ENCODE measurements at places on chromosomes 1 and 21.

GRCh38 chr1:22452481-22452957 lies 868 bp downstream of the ZBTB40 start:
- peak; percentile 7 for DNase-seq

- DNase-seq: no peak
Measured at GRCh38 chr1:204670152-204670927, 15.2 kb downstream of the LRRN2 start.

- no peak for DNase-seq
Measured at GRCh38 chr1:110643879-110644472, 30.8 kb downstream of the KCNA3 start.

DNA sequence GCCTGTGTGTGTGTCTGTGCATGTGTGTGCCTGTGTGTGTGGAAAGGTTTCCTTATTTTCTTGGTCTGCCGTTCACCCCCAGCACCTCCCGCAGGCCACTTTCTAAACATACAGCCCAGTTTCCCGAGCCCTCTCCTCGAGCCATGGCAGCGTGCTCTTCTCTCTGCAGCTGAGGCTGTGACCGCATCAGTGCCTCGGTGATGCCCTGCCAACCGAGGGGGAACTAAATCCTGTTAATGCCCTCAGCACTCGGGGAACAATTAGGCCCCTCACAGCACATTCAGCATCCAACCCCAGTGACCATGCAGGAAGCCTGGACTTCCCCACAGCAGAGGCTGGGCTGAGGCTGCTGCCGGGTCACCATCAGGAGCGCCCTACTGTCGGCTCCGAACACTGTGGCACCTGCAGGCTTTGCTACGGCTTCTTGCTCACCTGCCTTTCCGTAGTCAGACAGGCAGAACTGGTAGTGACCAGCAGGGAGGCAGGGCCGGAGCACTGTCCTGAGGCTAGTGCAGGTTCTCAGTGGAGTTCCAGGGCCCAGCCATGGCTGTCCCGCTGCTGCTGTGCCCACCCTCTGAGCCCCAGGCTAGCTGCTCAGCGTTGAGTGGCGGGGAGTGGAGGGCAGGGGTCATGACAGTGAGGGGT lies 8.1 kb downstream of the GPR137B start:
- DNase-seq: no peak

DNA sequence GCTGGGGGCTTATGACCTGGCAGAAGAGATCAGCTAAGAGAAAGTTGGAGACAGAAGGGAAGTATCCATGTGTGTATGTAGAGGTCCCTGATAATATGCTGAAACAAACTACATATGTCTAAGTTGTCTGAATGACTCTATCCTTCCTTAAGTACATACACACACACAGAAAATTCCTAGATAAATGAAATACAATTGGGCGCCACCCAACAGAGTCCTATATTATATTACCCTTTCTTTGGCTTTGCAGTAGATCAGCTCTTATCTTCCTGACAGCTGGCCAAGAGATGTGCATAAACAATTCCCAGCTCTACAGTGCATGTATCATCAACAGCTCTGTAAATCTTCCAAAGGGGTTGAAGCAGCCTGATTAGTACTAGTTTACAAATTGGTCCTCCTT lies 40.1 kb downstream of the SORT1 start:
- no peak for DNase-seq

- no peak for DNase-seq
Measured at GRCh38 chr21:28277324-28277723, 715.4 kb downstream of the LTN1 start.

- DNase-seq: no peak
Measured at GRCh38 chr1:244053831-244054230, 2.7 kb downstream of the ZBTB18 start.

DNA sequence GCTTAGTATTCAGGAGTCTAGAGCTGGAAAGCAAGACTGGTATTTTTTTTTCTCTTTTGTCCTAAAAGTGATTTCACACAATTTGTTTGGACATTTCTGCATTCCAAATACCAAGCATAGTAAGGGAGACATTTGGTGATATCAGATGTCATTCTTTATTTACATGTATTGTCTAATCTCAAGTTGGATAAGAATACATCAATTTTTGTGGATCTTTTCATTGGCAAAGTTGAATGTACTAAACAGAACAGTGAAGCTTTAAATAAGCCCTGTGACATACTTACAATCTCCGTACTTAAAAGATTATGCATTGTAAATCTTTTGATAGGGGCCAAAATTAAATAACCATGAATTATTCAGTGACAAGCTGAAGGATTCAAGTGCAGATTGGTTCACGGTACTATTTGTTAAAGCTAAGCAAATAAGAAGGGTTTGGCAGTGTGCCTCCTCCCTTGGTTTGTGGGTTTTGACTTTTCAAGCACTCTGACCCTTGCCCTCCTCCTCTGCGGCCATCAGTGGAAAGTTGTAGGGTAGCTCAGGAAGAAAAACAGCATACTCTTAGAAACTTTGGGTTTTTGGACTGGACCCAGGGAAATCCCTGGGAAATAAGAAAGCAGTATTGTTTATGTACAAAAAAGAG lies 663.7 kb downstream of the ADGRL2 start:
- no peak for DNase-seq

DNA sequence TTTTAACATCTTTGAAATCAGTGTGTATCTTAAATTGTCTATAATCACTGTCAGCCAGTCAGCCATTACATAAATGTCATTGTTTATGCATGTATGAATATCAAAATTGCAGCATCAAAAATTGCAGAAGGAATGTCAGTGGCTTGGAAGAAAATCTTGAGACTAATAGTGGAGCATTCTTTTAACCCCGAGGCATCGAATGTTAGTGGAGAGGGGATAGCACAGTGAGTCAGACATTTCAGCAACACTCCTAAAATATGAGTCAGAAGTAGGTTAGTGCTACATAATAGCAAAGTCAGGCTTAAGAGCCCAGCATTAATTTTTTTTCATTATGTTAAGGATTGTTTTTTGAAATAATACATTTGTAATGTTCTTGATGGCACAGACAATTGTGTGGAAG lies 45.5 kb downstream of the SNRPE start:
- no peak for DNase-seq

- DNase-seq: no peak
Measured at GRCh38 chr1:62229932-62230331, 35.3 kb downstream of the L1TD1 start.

DNA sequence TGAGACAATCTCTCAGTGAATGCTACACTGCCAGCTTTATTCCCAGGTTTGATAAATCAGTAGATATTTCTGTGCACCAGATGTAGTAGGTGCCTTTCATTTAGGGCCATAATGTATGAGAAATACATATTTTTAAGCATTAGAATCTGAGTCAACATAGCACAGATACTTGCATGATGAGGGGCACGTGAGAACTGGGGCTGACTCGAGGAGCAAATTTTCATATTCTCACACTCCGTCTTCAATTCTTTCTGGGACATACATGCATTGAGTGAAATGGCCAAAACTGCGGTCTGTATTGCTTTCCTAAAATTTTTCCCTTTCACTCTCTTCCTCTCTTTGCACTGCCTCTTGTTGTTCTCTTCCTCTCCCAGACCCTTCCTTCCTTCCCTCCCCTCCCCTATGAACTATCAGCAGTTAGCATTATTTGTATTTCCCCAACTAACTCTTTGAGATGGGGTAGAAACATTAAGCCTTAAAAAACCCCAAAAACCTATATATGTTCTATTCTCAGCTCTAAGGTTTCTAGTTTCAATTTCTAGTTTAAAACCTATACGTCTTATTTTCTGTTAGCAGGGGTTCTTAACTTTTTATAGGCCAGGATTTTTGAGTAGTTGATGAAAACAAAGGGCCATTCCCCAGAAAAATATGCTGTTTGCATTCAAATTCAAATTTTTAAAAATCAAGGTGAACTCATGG lies 289.1 kb downstream of the PTBP2 start:
- DNase-seq: no peak

GRCh38 chr1:150280138-150280707 lies 2.1 kb upstream of the CIART start:
- DNase-seq: no peak

DNA sequence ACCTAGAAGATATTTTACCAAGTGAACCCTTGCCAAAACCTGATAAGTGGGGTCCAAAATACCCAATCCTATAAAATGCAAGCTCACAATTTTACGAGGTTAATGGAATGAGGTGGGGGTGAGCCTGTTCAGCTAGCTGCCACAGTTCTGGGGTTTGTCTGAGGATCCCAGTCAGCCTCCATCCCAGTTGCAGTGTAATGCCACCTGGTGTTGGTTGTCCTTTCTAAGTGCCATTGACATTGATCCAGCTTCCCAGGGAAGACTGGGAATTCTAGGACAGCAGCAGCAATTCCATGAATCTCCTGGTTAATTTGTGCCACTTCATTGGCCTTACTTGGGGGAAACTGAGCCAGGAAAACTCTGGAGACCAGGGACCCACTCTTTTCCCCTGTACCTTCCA lies 298.3 kb downstream of the RWDD3 start:
- DNase-seq: no peak

DNA sequence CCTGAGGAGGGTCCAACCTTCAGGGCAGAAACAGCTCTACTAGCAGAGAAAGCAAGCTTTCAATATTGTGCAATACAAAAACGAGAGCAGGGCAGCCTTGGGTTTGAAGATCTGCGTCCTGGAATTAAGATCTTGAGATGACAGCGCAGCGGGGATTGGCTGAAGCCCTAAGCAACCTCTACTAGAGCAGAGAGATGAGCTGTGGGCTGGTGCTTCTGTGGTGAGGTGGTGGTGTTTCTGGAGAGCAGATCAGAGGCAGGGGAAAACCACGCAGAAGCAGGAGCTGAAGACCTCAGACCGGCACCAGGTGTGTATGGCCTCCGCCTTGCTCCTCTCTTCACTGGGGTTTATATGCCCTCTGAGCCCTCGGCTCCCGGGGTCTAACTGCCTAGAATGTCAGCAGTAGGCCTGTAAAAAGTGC lies 12.5 kb downstream of the TRAF3IP3 start:
- DNase-seq: peak; percentile 91

DNA sequence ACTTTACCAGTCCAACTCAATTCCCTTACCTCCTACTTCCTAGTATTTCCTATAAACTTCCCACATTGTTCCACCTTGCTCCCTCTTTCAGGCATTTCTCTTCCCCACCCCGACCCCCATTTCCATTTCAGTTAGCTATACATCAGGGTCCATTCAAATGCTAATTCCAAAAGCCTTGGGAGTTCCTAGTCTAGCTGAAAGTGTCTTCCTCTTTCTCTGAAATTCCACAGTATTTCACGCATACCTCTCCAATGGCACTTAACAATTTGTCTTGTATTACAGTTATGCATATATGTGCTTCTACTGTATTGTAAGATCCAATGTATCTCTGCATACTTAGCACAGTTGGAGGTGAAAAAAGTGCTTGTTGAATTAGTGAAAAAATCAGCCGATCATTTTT lies 94.9 kb downstream of the ZNF644 start:
- no peak for DNase-seq

DNA sequence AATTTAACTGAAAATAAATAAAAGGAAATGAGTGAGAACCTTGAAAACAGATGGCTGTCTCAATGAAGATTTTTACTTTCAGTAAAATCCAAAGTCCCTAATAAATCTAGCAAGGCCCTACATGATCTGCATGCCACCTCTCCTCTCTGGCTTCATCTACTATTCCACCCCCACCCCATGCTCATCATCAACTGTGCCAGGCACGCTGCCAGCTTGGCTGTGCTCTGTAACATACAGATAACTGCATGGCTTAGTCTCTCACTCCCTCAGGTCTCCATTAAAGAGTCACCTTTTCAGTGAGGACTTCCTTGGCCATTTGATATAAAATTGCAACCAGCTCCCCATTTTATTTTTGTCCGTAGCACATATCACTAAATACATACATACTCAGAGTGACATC lies 26.7 kb downstream of the RGSL1 start:
- DNase-seq: no peak

GRCh38 chr1:148161053-148161901 lies 9.2 kb upstream of the NBPF11 start:
- no peak for DNase-seq

DNA sequence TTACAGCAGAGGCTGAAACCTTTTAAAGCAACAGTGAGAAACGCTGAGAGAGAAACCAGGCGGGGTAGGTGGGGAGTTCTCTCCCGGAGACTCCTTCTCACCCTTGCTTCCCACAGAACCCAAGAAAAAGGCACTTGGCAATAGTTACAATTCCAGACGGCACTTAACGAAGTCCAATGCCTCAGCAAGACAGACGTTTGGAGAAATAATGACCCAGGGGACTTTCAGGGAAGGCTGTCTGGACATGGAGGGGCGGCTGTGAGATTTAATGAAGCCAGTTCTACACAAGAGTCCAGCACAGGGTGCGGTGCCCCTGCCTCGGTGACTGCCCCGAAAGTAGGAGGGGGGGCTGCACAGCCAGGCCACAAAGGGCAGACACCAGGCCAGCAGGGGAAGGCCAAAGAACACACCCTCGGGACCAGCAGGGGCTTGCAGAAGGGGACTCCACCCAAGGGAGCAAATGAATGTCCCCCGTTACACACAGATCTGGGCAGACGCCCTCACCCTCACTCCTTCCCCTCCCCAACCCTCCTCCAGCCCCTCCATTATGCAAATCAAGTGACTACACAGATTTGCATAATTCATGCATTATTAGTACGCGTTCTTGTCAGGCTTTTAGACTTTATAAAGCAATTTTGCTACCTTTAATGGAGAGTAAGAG lies 26.3 kb downstream of the KCNN3 start:
- no peak for DNase-seq

- no peak for DNase-seq
Measured at GRCh38 chr1:30919025-30919881, 10.7 kb upstream of the SDC3 start.

DNA sequence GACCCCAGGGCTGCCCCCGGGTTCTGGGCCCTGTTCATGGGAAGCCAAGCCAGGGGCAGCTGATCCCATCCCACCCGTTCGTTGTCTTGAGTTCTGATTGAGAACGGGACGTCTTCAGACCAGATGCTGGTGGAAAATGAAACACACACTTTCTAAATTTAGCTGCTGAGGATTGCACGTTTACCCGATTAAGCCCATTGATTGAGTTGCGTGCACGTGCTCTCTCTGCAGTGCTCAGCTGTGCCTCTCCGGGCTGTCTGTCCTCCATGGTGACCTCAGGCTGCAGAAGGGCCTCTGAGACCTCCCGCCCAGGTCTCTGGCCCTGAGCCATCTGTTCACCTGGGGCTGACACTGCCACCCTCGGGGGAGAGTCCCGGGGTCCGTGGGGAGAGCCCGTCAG lies 27.0 kb upstream of the PEX10 start:
- DNase-seq: no peak

DNA sequence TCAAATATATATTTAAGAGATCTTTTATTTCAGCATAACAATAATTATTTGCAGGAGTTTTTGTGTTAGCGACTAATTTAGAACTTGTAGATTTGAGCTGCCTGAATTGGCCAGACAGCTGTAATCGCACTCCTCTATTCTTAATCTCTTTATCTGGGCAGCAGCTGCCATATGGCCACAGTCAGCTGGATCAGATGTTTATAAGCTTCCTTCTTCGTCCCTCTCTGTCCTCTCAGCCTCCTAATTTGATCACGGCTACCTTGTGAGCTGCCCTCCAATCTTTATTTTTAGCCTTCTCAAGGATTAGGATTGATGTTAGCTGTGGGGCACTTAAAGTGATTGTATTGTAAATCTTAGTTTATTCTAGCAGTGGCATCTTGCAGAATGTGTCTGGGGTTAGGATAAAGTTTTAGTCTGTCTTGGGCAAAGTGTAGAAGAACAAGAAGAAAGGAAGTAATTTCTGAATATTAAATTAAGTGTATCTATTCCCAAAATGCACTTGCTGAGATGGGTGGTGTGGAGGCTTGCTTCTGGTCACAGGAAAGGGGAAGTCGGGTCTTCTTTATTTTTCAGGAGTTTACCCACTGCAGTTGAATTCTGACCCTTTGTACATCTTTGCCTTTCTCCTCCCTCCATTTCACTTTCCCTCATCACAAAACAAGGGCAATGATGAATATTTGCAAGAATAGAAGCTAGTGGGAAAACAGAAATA lies 1.1 kb downstream of the ZBTB18 start:
- no peak for DNase-seq

GRCh38 chr1:108830119-108831008 lies 26.5 kb downstream of the AKNAD1 start:
- no peak for DNase-seq

Data from stimulated activated CD4-positive, alpha-beta T cell treated with anti-CD3 and anti-CD28 coated beads, Interleukin-15, amount 100 ng/mL, for 24 hours (primary cell).